Activated gamma-delta T cell treated with anti-CD3 and anti-CD28 coated beads, Interleukin-2, amount 50 U/mL, for 16 hours (primary cell): ENCODE measurements at places on chromosomes 3 and 15.

GRCh38 chr15:93070551-93071296, 18.3 kb downstream of the RGMA start:
- DNase-seq, result no peak

DNA sequence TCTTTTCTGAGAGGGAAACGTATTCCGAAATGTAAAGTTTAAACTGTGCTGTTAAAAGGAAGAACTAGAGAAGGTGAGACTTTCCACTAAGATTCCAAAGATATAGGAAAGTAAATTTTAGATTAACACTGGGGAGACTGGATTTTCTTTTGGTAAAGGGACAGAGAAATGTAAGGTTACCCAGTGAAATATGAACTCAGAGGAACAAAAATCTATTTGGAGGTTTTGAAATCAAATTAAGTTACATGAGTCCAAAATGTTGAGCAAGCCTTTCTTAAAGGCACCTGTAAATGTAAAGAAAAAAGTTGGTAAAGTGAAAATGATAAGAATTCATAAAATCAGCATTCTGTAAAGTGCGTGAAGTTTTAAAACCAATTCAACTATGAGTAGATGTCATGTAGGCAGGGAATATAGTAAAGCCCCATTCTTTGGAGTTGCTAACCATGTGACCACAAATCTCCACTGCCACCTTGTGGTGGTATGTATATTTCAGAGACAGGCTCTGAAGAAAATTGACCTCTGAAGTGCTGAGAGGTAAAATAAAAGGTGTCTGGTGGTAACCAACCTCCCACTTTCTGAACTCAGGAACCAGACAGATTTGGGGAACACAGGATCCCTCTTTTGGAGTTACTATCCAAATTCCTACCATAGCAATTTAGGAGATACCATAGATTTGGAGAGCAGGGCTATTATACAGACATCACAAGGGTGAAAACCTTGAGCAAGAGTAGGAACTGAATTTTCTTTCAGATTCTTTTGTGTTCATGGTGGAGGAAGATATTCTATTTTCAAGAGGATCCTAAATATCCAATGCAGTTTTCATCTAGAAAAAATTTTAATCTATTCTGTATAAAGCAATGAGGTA, 215.3 kb downstream of the ROBO2 start:
- no peak for DNase-seq

DNA sequence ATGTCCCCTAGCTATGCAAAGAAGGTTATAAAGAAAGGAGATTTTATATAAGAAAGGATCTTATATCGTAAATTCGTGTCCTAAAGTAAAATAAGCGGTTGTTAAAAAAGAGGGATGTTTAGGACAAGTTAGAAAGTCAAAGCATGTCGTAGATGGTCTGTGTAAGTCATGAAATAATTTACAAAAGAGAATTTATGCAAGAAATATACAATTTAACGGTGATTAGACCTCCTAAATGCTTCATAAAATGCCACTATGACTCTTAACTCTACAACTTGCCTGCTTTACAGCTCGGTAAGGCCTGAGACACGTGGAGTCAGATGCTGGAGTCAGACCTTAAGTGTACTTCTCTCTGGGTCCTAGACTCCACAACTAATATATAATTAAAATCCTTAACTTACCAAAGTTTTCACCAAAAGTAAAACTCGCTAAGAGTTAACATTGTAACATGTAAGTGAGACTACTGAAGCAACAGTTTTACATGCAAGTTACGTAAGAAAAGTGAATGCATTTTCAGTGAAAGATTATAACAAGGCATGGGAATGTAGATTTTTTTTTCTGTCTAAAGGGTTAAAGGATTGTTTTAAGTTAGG, 13.3 kb upstream of the SRPRB start:
- no peak for DNase-seq

- no peak for DNase-seq
These were observed 137.0 kb downstream of the CHDH start for GRCh38 chr3:53709256-53709655.

DNA sequence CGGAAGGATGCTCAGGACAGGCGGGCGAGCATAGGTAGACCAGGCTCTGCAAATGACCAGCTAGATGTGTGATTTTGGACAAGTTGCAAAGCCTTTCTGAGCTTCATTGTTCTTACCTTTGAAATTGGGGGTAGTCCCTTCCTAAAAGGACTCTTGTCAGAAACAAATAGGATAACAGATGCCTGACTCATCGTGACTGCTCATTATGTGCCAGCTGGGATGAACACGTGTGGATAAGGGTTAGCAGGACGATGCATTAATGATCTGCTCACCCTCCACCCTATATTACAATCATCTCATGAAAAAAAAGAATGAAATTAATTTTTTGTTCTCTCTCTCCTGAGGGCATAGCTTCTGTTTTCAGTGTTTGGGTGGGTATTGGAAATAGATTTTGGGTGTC, 223.4 kb downstream of the NR2F2 start:
- no peak for DNase-seq

GRCh38 chr3:66229931-66230330, 9.1 kb downstream of the SLC25A26 start:
- no peak for DNase-seq

GRCh38 chr15:40255033-40255432, 16.2 kb downstream of the PAK6 start:
- DNase-seq, result no peak

DNA sequence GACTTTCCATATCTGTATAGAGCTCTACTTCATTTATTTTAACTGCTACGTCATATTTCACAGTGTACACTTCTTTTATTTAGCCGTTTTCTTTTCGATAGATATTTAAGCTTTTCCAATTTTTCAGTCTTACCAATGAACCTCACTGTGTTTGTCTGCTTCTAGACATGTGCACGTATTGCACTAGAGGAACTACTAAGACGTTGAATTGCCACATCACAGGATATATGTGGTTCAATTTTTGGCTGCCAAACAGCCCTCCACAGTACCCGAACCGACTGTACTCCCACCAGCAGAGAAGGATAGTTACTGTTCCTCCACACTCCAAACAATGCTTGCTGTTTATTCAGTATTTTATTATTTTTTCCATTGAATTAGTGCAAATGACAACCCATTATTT, 2.0 kb downstream of the NR1I2 start:
- no peak for DNase-seq

DNA sequence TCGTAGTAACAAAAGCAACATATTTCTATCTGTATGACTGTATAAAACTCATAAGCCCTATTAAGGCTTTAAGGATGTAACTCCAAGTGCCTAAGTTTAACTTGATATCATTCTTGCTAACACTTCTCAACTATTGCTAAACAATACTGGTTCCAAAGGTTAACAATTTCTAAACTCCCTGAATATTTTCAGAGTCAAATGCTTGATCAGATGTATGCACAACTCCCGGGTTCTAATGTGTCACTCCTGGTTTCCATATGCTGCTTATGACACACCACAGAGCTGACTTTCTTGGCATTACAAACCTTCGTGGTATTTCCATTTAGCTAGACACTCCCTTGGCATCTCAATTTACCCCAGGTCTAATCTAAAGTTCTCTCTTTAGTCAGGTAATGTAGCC, 26.3 kb downstream of the DZIP1L start:
- no peak for DNase-seq

DNA sequence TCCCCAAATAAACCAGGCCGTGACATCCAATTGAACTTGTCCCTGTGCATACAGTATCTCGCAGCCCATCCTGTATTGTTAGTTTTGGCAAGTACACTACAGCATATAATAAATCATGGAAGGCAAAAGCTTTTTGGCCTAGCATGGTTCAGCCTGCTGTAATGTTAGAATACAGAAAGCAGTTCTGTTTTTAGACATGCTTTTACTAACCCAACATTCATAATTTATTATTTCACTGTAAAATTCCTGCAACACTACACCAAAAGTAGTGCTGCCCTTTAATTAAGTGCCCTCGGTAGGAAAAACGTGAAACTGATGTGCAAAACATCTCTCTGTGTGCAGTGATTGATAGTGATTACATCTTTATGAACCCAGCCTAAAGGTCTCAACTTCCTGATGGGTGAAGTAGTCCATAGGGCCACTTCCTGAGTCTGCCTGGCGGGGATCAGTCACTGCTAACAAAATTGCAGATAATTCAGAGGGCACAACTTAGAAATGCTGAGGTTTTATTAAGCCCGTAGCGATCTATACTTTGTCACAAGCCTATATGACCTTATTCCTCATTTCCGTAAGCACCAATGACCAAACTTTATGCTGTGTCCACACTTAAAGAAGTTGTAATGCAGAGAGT, 227.8 kb downstream of the CDIN1 start:
- DNase-seq, result no peak

DNA sequence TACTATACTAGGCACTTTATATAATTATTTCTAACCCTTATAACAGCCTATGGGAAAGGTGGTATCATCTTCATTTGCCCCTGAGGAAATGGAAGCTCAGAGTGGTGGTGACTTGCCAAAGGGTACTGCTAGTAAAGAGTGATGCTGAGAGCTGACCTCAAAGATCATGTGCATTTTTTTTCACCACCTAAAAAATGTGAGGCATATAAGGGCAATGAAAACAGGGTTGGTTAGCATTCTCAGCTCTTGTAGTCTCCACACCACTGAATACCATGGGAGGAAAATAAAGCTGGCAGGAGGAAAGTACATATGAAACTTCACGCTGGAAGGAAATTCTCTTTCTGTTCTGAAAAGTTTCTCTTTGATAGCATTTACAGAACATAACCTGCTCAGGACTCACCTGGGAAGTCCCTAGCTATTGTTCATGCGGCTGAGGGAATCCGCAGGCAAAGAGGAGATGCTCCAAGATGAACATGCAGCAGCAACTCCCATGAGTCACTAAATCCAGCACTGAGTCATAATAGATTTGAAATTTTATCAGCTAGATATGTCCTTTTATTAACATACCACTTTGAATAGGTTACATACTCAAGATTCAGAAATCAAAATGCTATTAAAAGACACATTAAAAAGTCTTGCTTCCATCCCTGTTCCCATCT, 17.3 kb downstream of the FAIM start:
- DNase-seq, result no peak

GRCh38 chr15:66765478-66766281, 63.6 kb downstream of the SMAD6 start:
- DNase-seq, result no peak

DNA sequence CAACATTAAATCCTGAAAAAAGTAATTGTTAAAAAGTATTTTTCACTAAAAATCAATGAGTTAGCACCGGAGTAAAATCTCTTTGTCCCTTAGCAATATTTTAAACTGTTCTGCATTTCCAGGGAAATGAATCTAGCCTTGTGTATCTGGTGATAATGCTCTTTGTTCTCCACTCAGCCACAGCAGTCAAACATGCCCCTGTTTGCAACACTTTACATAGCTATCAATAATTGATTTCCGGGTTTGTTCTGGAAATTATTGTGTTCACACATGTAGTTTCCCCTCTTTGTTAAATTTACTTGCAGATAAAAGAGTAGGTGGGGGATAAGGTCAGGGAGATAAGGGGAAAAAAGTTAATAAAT, 3.6 kb upstream of the A4GNT start:
- DNase-seq, result no peak

GRCh38 chr3:153029350-153029749, 132.7 kb upstream of the RAP2B start:
- DNase-seq, result no peak

DNA sequence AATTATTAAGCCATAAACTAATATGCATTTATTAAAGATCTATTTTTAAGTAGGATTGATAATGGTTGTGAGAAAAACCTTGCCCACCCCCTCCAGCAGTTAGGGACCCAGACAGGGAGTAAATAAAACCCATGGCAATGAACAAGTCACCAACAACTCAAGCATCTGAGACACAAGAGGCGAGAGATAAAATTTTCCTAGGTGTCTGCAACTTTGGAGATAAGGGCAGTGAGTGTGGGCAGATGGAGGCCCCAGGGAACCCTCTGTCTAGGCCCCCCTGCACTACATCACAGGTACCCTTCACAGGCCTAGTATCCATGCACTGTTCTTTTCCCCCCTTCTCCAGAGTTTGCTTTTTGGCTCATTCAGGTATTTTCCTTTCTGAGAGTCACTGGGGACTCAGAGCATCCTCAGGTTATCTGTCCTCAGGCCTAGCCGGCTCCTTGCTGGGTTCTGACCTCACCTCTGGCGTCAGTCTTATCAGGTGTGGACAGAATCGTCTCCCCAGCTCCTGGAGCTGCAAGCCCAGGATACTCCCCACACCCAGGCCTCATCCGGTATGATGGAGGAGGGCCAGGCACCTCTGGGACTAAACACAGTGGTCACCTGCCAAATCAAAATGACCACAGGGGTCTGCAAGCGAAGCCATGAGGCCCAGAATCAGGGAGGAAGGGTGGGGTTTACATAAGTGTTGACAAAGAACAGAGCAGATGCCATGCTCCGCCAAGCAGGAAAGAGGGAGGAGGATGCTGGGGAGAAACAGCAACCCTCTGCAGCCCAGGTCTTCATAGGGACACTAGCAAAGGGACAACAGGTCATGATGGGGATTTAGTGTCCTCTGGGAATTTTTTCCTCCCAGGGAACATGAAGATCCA, 50.4 kb downstream of the CCNL1 start:
- no peak for DNase-seq

DNA sequence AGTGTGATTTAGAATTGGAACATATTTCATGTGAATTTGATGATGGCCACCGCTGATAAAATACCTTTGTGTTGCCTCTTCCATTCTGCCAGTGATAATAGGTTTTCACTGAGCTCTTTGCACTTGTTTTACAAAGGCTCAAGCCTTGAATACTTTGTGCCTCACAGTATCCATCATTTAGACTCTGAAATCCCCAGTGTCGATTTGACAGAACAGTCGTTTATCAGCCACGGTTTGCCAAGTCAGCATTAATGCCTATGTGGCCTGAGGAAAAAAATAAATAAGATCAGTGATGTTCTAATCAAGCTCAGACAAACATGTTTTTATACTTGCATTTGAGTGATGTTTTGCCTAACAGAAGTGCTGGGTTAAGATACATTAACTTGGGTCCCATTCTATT, 399.1 kb downstream of the RBMS3 start:
- no peak for DNase-seq

GRCh38 chr3:106542101-106542769, 673.4 kb upstream of the CBLB start:
- no peak for DNase-seq

GRCh38 chr15:61794276-61794675, 266.0 kb downstream of the VPS13C start:
- DNase-seq, result no peak

DNA sequence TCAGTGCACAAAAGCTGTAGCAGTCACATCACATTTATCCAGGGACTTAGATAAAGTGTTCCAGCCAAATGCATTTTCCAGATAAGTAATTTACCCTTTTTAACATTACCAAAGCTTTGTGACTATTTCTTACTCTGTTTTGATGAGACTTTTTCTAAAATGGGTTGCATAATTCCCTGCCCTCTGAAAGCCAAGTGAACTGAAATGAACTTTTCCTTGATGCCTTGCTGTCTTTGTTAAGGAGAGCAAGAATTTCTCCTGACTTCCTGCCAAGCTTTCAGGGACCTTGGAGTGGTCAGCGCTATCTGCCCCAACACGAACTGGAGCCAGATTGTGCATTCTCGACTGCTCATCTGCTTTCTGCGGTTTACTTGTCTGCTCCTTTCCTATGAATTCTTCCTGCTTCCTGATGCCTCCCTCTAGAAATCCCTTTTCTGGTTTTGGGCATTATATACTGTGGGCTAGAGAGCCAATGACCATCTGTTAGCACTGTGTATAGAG, 34.8 kb downstream of the EIF4E3 start:
- DNase-seq, result no peak
